Hindlimb muscle (tissue), 1 donor: ENCODE measurements at places on chromosomes 13 and 19. TPM values are rescaled to one million over a fixed set of nuclear protein-coding genes. Genes with fewer than 3 reads are reported as not detected.

MTMR6 gene
- 9.7 TPM for polyA plus RNA-seq

CD33 gene
- polyA plus RNA-seq, result 4.1 TPM

CYP4F12 gene
- 1.8 TPM for polyA plus RNA-seq

PALM3 gene
- 0.45 TPM for polyA plus RNA-seq

MUC16 gene
- polyA plus RNA-seq, result 0.03 TPM

CGB7 gene
- polyA plus RNA-seq, result 2.3 TPM

DZIP1 gene
- 26.7 TPM for polyA plus RNA-seq

DNA sequence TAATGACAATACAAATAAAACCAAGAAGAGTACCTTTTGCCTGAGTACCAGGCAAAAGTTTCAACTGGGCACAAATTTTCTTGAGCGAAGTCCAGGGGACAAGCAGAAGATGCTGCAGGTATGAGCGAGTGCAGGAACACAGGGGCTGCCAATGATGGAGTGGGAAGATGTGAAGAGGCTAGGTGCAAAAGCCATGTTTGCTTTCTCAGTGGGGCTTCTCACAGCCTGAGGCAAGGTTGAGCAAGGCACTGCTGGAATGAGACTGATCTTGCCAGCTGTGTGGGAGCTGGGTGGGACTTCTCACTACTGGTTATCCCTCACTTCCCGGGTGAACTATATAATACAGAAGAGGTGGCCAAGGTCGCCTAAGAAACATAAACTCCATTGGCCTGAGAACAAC lies 1200.7 kb downstream of the SLITRK1 start:
- DNase-seq, result no peak

DNA sequence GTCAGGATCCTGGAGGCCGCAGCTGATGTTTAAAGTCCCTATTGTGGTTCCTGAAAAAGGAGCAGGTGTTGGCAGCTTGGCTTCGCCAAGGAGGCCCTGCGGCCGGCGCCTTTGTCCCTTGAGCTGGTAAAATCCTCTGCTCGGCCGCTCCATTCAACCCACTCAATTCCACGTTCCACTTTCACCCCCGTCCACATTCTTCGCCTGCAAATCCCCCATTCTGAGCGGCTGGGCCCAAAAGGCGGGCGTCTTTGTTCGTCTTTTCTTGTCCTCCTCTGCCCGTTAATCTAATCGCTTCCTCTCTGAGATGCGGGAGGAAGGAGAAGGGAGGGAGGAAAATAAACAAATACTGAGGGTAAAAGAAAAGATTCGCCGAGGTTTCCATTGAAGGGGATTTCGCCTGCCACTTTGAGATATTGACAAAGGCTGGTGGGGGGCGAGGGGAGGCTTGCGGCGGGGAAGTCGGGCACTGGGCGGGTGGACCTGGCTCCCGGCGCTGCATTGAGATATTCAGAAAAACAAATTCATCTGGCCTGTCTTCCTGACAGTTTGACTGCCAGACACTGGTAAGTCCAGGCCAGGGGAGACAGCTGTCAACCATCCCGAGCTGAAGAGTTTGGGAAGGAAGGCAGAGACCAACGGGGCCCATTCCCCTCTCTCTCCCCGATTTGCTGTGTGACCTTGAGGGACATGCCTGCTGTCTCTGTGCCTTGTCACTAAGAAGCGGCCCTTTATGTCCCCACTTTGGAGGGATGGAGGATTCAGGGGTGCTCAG lies 37.6 kb downstream of the ZNRF4 start:
- no peak for DNase-seq

DNA sequence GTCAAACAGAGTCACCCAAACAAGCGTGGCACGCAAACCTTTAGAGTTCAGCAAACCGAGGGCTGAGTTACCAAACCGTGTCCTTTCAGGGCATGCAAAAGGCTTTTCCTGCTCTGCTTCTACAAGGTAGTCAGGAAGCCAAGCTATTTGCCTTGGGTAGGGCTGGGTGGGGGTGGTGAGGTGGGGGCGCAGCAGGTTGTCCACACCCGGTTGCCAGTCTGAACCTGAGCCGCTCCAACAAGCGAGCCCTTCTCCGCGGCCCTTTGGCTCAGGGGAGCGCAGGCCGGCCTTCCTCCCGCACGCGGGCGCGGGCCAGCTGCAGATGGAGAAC lies 347 bp upstream of the CLDN10 start:
- DNase-seq, result no peak

- DNase-seq, result no peak
Measured at GRCh38 chr13:33978653-33979052, 160.7 kb downstream of the RFC3 start.

GRCh38 chr19:10352764-10353671 lies 13.6 kb upstream of the ICAM3 start:
- DNase-seq, result peak; percentile 64

DNA sequence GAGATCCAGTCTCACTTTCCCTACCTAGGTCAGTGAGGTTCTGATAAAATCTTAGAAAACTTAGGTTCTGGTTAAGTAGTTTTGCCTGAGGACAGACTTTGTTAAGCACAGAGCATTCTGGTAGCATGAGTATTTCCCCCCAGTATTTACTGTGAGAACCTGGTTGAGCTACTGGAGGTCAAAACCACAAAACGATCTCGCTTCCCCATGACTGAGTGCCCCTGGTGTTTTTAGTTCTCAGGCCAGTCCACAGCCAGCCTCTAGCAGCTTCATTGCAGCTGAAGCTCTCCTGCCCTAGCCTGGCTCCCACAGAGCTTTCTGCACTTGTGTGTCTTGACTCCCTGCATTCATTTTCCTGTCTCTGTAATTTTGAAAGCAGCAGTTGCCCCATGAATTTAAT lies 1138.2 kb downstream of the UQCRFS1 start:
- DNase-seq, result no peak

- peak; percentile 11 for DNase-seq
Measured at GRCh38 chr13:71457645-71458044, 409.4 kb downstream of the DACH1 start.

- no peak for DNase-seq
Measured at GRCh38 chr19:48798937-48799336, 11.9 kb downstream of the BCAT2 start.

- DNase-seq, result no peak
Measured at GRCh38 chr19:5006201-5006600, 37.3 kb downstream of the KDM4B start.

- no peak for DNase-seq
Measured at GRCh38 chr19:45934551-45935230, 20.1 kb upstream of the NANOS2 start.

- peak; percentile 77 for DNase-seq
Measured at GRCh38 chr19:43901395-43902390, 33.4 kb downstream of the ZNF45 start.

DNA sequence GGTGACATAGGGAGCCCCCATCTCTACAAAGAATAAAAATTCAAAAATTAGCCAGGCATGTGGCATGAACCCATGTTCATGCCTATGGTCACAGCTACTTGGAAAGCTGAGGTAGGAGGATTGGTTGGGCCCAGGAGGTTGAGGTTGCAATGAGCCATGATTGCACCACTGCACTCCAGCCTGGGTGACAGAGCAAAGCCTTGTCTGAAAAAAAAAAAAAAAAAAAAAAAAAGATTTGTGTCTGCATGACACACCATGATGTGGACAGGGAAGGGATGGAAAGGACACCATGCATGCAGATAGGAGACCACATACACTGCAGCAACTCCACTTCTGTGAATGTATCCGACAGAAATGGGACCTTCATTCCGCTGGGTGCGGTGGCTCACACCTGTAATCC lies 34.0 kb upstream of the HOMER3 start:
- DNase-seq, result no peak
